ENCODE measurements at places on chromosomes 12 and 14.

- DNase-seq: no peak
These were observed 75.9 kb downstream of the DDX51 start for GRCh38 chr12:132068250-132068649.

GRCh38 chr12:101459642-101460346, 15.3 kb upstream of the SPIC start:
- DNase-seq: no peak

DNA sequence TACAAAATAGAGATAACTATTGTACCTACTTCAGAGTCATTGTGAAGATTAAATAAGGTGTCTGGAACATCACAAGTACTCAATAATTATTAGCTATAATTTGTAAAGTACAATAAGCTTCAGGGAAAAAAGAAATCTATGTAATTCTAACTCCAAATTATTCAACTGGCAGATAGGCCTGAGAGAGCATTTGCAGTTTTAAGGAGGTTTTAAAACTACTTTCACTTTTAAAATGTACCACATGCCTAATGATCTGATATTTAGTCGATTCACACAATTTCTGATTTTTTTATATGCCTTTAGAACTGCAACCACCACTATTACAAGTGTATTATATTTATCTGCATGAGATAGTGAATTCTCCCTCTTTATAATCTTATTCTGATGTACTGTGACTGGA, 24.9 kb upstream of the FRMD6 start:
- no peak for DNase-seq

GRCh38 chr14:81129242-81129641, 91.5 kb downstream of the GTF2A1 start:
- DNase-seq: no peak

GRCh38 chr12:113010701-113011100, 32.4 kb downstream of the OAS2 start:
- no peak for DNase-seq

DNA sequence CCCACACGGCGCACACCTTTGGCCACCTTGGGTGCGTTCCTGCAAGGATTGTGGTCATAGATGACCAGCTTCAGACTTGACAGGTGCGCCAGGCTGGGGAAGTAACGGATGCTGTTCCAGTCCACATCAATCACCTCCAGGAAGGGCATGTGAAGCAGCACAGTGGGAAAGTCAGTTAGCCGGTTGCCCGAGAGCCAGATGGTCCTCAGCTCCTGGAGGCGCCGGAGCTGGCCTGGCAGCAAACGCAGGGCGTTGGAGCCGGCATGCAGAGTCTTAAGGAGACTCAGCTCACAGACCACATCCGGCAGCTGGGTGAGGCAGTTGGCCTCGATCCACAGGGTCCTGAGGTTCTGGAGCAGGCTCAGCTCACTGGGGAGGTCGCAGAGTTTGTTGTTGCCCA, 581 bp downstream of the LRRC10 start:
- DNase-seq: no peak

DNA sequence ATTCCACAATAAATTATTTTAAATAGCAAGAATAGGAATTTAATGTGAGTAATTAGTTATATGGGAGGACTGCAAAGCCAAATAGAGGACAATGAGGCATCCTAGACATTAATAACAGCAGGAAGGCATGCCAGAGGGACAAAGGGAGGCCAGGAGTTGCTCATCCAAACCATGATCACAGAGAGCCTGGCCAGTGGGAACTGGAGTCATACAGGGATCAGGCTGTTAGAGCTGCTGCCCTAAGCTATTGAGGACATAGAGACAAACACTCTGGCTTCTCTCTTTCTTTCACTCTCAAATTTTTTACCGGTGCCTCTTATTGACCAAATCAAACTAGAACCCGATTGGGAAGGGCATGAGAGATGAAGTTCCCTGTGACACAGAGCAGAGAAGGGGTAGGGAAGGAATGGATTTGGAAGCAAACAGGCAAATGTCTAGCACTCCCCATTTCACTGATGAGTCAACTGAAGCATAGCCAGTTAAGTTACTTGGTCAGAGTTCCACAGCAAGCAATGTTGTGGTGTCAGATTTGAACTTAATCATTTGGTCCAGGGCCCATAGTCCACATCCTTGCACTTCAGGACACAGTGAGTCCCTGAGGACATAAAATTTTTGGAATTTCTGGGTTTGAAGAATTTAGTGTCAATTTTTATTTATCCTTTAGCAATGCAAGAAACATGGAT, 17.9 kb upstream of the CFAP54 start:
- DNase-seq: no peak

GRCh38 chr12:50839042-50839441, 3.7 kb upstream of the TMPRSS12 start:
- no peak for DNase-seq

DNA sequence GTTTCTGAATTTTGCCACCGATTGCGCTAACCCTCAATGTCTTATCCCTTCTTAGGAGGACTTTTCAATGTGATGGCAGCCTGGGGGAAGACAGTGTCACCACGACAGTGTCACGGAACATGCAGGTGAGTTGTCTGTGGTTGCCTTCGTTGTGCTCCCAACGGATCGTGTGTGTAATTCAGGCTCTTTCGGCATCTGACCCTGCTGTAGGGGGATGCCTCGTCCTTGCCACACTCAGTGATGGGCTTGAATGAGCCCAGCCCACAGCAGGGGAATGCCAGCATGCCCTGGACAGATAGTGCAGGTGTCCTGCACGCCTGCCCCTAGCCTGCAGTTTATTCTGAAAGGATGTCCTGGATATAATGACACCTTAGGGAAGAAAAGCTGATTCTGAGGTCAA, 123.8 kb upstream of the RTL1 start:
- DNase-seq: no peak

DNA sequence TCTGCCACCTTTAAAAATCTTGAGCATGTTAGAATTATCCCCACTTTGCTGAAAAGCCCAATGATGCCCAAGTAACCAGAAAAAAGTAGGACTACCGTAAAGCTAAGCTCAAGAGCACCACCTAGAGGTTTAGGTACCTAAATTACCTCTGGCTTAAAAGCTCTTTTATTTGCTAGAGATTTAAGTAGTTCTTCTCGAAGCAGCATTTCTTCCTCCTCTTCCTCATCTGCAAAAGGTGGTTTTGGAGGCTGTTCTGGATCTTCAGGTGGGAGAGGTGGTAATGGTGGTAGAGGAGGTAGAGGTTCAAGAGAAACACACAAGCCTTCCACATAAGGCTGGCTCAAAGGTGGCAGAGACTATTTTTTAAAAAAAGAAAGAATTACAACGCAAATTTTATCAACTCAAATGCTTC, 26.9 kb downstream of the ZFC3H1 start:
- no peak for DNase-seq

DNA sequence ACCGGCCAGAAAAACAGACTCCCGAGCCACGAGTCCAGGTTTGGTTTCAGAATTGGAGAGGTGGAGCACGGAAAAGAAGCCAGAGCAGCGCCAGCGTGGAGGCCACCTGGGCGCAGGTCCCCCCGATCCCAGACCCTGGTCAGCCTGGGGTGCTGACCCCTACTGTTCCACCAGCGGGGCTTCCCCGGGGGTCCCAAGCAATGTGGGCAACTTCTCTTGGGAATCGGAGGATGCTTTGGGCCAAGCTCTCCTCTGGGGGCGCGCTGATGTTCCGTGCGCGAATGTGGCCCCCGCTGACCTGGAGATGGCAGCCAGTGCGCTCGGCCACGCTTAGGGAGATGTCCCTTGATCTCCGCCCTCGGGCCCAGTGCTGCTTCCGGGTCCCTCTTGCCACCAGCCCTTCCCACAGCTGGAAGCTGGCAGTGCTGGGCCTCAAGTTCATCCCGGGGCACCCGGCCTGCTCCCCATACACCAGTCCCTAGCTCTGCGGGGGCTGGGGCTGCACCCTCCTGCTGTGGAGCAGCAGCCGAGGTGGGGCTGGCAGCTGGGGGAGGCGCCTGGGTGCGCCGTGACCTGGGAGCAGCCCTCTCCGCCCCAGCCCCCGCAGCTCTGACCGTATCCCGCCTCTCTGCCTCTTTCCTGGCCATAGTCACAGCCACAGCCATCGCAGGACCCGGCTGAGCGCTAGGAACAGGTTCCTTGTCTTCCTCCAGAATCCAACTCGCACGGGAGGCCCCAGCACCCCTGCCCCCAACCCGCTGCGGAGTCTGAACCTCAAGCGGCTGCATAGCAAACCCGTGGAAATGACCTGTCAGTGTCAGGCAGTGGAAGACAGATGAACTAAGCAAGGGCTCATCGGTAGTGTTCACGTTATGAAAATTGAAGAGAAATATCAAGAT, 91.2 kb downstream of the RCOR1 start:
- DNase-seq: no peak

- DNase-seq: no peak
These were observed 17.6 kb upstream of the G2E3 start for GRCh38 chr14:30541318-30541717.

DNA sequence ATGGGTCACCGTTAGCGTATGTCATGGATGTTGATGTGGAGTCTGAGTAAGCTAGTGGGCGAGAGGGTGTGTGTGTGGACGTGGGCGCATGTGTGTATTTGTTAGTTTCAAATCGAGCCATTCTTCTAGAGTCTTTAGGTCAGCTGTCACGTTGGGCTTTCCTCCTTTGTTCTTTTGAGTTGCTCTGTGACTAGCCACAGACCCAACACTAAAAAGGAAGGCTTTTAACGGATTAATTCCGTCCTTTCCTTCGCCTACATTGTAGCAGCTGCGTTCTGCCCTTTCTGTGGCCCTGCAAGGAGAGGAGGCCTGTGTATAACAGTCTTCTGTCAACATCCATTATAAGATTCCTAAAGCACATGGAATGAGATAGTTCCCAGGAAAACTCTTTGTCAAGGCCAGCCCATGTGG, 117.2 kb upstream of the DNM1L start:
- DNase-seq: no peak

DNA sequence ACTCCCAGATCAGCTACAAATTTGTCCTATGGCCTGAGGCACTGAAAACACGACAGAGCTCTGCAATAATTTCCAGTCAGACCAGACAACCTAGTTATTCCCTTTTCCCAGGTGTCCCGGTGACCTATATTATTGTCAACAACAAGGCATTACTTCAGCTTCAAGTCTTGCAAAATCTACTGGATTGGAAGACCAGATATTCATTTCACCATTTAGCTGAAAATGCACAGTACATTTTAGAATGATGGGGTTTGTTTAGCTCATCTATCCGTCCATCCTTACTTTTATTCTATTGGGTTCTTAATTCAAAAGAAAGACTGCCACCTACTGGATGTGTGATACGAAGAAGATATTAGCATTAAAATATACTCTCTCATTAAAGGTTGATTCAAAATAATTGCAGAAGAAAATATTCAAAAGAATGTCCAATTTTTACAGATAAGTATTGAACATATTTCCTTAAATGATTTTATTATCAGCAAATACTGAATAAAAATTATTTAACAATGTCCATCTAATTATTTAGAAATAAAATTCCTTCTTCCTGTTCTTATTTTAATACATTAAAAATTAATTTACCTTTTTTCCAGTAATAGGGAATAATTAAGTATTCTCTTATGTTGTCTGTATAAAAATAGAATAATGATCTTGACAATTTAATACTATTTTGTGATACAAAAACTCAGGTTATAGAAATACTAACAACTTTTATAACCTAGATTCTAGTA, 244.9 kb upstream of the LRIG3 start:
- DNase-seq: no peak

GRCh38 chr12:120402217-120402616, 33.3 kb upstream of the MSI1 start:
- no peak for DNase-seq

DNA sequence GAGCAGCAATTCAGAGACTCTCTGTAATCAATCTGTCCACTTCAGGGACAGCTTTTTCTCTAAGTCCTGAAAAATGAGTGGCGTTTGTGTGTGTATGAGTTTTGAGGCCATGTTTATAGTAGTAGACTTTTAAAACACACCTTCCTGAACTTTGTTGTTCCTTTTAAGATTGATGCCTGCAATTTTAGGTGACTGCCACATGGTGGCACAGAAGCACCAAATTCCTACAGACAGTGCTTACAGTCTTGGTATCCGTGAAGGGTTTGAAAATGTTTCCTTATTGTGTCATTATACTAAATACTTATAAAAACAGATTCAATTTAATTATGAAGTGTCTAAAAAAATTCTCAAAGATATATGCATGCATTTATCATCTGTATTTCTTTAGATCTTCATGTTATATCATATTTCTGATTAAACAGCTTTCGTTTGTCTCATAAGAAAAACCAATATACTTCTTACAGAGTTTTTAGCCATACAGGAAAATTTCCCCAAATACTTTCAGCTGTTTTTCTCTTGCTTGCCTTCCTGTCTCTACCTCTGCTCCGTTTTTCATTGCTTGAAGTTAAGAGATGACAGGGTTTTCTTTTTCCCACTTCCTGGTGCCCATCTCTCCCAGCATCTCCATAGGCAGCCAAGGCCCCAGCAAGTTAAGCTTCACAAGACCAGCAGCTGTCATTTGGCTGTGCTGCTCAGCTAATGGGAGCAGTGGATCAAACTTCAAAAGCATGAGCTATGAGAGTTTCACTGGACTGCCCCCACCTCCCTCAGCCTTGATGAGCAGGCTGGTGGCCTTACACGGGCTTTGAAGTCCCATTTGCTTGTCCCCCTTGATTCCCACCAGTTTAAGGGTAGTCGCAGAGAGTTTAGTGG, 259.6 kb downstream of the AKAP6 start:
- no peak for DNase-seq

GRCh38 chr12:46219132-46219876, 49.5 kb downstream of the SLC38A1 start:
- no peak for DNase-seq

- no peak for DNase-seq
These were observed 29.7 kb downstream of the PRPF40B start for GRCh38 chr12:49652921-49653520.

- no peak for DNase-seq
These were observed 44.4 kb upstream of the CHPT1 start for GRCh38 chr12:101653030-101653429.

DNA sequence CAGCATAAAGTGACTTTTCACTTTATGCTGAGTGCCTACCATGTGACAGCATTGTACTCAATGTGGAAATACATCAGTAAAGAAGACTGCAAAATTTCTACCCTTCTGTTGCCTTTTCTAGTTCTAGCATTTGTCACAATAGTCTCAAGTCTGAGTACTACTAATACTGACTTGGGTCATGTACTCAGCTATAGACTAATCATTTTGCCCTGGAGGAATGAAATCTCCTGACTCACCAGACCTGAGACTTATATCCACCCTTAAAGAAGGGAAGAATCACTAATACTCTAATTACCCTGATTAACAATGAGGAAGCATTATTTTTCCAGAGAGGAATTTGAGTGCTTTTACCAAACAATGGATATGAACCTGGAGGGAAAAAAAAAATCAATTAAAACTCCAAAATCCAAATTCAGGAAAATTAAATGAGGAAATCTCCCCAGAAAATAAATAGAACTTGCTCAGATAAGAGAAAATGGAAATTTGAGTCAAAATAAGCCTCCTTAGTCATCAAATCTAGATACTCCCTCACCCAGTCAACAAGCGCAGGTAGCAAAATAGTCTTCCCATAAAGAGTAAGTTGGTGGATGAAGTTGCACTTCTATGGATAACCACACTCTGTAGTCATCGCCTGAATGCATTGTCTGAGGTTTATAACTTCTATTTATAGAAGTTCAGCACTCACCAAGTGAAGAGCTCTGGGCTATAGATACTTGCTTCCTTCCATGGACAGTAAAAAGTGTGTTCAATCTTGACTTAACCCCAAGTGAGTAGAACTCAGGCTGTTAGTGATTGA, 386.6 kb downstream of the SYT1 start:
- no peak for DNase-seq

Measured in activated T-cell treated with anti-CD3 and anti-CD28 coated beads for 48 hours (primary cell).